Activated CD4-positive, alpha-beta T cell treated with anti-CD3 and anti-CD28 coated beads for 24 hours (primary cell): ENCODE measurements at places on chromosomes 11 and 22.

GRCh38 chr11:11189506-11189905, 163.5 kb downstream of the CSNK2A3 start:
- no peak for DNase-seq

DNA sequence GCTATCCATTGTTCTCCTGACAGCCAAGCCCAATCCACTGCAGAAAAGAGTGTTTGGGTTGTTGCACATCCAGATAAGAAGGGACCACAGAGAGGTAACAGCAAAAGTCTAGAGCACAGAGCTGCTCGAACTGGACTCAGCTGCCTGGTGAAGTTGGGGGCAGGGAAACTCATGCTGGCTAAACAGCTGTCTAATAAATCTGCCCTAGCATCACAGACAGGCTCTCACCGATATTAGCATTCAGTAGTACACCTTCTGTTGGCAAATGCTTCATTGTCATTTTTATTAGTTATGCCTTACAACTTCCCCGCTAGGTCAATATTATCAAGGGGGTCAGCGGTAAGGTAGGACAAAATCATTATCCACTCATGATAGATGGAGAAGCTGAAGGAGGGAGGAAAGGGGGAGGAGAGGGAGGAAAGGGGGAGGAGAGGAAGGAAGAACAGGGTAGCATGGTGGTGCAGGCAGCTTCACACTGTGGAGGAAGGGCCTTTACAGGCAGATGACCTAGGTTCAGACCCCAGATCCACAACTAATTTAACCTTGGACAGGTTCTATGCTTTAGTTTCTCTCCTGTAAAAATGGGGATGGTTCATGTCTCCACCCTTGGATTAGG, 102.7 kb downstream of the LARGE1 start:
- no peak for DNase-seq

DNA sequence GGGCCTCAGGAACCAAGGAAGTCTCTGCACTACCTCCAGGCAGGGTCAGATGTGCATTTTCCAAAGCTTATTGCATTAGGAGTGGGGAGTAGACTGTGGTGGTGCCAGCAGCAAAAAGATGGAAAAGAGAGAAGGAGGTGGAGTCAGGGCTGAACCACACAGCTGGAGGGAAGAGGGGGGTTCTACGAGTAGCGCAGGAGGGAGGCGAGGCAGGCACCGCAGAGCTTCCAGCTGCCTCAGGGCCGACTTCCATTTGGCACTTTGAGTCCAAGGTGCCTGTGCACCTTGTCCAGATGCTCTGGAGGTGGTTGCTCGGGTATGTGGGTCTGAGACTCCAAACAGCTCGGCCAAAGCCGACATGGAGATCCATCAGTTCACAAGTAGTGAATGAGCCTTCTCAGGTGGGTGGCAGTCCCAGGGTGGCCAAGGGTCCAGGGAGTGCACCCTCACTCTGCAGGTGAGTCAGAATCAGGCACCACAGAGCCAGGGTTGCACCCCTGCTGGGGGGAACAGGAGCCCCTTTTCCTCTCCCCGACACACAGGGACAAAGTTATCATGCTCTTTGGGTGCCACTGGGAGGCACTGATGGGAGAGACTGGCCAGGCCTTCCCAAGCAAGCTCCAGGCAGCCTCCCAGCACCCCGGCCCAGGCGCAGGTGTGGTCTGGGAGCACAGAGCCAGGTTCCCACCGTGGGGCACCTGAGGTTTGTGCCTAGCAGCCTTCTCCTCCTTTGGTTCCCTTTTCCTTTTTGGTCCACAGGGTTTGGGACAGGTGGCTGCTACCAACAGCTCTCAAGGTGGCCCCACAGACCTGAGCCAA, 30.2 kb downstream of the GGT5 start:
- no peak for DNase-seq

- DNase-seq, result no peak
Measured at GRCh38 chr22:25582946-25583345, 18.5 kb downstream of the GRK3 start.

- DNase-seq, result no peak
Measured at GRCh38 chr11:128926000-128926399, 16.7 kb downstream of the TP53AIP1 start.

GRCh38 chr11:81658722-81659121, 1074.9 kb downstream of the FAM181B start:
- no peak for DNase-seq

GRCh38 chr11:76067099-76067498, 139.2 kb downstream of the WNT11 start:
- no peak for DNase-seq

DNA sequence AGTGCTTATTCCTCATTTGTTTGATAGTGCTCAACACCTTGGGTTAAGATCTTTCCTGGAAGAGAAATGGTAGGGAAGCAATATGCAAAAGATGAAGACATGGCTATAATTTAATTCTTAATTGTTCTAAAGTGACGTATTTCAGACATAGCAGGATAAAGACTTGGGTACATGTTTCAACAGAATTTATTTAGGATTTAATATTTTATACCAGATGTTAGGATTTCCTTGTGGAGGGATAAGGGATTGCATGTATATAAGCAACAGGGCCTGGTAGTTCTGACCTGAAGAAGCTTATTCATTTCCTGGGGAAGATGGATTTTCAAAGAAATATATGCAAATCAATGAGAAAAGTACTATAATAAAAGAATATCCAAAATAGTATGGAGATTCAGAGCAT, 163.8 kb downstream of the FAT3 start:
- no peak for DNase-seq

DNA sequence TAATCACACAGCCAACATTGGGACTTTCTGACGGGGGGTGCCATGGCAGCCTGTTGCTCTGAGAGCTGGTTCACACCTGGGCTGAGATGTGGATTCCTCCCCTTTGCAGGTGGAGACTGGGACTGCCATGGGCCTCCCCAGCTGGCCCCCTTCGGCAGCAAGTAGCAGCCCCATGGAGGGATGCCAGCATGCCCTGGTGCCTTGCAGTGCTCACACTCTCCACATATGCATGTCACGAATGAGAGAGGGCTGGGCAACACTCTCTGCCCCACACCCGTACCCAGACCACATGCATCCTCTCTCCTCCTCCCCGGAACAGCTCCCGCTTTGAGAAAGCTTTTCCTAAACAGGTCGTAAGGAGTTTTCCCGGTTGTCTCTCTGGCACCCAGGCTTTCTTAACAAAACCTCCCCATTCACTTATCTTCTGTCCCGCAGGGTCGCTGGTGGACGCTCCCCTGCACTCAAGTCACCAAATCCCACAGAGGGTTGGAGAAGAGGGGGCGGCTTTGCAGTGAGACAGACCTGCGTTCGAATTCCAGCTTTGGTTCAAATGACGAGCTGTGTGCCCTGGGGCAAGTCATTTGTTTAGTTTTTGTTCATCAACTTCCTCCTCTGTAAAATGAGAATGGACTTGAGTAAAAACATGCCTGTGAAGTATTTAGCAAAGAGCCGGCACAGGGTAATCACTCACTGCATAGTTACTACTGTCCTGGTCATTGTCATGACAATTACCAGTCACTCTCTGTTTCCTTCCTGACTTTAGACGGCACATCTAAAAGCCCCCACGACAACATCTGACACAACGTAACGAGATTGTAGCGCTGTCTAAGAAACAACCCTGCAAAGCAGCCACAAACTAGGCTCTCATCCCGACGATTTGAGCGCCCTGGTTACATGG, 231.3 kb upstream of the B3GAT1 start:
- DNase-seq, result no peak

DNA sequence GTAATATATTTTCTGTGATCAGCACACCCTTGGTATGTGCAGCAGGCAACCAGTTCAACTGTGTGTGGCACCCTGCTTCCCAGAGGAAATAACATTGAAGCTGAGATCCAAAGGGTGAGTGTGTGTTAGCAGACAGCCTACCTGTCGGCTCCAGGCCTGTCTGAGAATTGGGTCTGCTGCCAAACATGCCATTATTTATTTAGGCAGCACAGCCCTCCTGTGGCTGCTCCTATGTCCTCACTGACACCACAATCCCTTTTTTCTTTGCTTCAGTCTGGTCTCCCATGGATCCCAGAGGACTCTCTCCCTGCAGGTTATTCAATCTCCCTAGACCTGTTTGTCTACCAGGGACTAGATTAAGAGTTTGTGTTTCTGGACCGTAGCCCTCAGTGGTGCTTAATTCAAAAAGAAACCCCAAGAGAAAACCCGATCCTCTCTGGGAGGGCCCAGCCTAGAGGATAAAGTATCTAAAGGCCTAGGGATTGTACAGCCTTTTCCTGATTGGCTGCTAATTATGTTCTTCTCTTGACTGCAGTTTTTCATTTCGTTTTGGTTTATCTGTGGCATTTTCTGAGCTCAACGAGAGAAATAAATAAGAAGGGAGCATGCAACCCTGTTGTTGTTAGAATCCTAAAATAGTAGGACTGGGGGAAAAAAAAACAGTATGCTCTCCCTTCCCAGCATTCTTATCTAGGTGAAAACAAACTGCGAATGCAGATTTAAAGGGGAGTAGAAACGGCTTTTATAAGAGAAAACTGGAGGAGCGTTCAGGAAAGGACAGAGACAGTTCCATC, 24.1 kb downstream of the KCNE3 start:
- no peak for DNase-seq
